ENCODE measurements at places on chromosomes 11 and 22. TPM values are rescaled to one million over a fixed set of nuclear protein-coding genes. Genes with fewer than 3 reads are reported as not detected.

Gene CRYBA4
- 0.47 TPM for total RNA-seq

GRCh38 chr22:17969701-17970113 lies 54.7 kb downstream of the MICAL3 start:
- H3K27me3 ChIP-seq: no peaks in the 10 kb centered on the region
- H3K4me1 ChIP-seq: no peaks in the 10 kb centered on the region
- H3K27ac ChIP-seq: no peak overlapping the region
- H3K4me3 ChIP-seq: no peak overlapping the region
- no peaks in the 10 kb centered on the region for H3K36me3 ChIP-seq

Gene PLET1
- total RNA-seq: not detected

- H3K4me1 ChIP-seq: no peaks in the 10 kb centered on the region
- no peak overlapping the region for H3K4me3 ChIP-seq
- DNase-seq: no peak
- no peaks in the 10 kb centered on the region for H3K36me3 ChIP-seq
- H3K27me3 ChIP-seq: no peaks in the 10 kb centered on the region
- H3K27ac ChIP-seq: no peak overlapping the region
Observed at GRCh38 chr11:35598254-35599125, 19.8 kb upstream of the FJX1 start.

Gene APOA4
- total RNA-seq: not detected

DNA sequence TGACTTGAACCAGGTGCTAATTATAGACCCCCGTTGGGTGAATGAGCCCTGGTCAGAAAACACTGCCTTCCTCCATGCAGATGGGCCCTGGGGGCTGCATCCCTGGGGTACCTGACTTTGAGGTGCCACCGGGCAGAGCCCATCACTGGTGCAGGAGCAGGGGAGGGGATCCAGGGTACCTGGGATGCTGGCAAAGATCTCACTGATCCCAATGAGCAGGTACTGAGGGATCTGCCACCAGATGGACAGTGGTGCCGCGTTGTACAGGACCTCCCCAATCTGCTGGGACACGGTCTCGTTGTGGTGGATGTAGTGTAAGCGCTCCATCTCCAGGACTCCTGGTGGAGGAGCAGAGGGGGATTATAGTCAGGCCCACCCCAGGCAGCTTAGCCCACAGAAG lies 12.7 kb downstream of the SLC15A3 start:
- H3K4me3 ChIP-seq: no peak overlapping the region
- H3K4me1 ChIP-seq: no peaks in the 10 kb centered on the region
- H3K27me3 ChIP-seq: no peaks in the 10 kb centered on the region
- no peak for DNase-seq
- no peak overlapping the region for H3K27ac ChIP-seq

DNA sequence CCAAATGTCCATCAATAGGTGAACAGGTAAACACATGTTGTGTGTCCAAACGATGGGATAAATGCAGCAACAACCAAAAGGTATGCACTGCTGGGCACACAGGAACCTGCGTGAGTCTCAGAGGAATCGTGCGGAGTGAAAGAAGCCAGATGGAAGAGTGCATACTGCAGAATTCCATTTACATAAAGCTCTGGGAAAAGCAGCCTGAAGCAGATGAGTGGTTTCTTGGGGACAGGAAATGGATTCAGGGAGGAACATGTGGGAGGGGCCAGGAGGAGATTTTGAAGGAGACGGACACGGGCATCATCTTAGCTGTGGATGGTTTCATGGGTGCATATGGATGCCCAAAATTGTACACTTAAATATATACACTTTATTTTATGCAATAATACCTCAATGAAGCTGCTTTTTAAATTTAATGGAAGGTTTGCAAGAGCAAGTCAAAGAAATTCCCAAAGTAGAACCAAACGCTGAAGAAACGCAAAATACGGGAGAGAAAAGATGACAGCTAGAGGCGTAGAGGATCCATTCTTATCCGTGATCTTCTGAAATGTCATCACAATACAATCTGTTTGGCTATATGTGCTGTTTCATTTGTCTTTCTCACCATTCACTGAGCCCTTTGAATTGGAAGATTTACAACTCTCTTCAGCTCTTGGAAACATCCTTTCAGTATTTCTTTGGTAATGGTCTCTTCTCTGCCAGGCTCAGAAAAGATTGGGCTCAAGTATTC lies 24.5 kb downstream of the ST14 start:
- H3K4me1 ChIP-seq: peaks cover 16% of the 10 kb centered on the region
- H3K27ac ChIP-seq: no peak overlapping the region
- no peaks in the 10 kb centered on the region for H3K27me3 ChIP-seq
- no peak overlapping the region for H3K4me3 ChIP-seq
- no peaks in the 10 kb centered on the region for H3K36me3 ChIP-seq

GRCh38 chr11:1881442-1882264 lies 10.0 kb downstream of the PRR33 start:
- H3K27ac ChIP-seq: peak overlapping the region; percentile 67
- no peak overlapping the region for H3K4me3 ChIP-seq
- H3K4me1 ChIP-seq: no peaks in the 10 kb centered on the region
- peak; percentile 20 for DNase-seq
- H3K36me3 ChIP-seq: no peaks in the 10 kb centered on the region

- no peak overlapping the region for H3K4me3 ChIP-seq
- no peak overlapping the region for H3K27ac ChIP-seq
- DNase-seq: no peak
- no peaks in the 10 kb centered on the region for H3K27me3 ChIP-seq
- H3K36me3 ChIP-seq: no peaks in the 10 kb centered on the region
Observed at GRCh38 chr22:44407171-44407986, 90.7 kb downstream of the RTL6 start.

DNA sequence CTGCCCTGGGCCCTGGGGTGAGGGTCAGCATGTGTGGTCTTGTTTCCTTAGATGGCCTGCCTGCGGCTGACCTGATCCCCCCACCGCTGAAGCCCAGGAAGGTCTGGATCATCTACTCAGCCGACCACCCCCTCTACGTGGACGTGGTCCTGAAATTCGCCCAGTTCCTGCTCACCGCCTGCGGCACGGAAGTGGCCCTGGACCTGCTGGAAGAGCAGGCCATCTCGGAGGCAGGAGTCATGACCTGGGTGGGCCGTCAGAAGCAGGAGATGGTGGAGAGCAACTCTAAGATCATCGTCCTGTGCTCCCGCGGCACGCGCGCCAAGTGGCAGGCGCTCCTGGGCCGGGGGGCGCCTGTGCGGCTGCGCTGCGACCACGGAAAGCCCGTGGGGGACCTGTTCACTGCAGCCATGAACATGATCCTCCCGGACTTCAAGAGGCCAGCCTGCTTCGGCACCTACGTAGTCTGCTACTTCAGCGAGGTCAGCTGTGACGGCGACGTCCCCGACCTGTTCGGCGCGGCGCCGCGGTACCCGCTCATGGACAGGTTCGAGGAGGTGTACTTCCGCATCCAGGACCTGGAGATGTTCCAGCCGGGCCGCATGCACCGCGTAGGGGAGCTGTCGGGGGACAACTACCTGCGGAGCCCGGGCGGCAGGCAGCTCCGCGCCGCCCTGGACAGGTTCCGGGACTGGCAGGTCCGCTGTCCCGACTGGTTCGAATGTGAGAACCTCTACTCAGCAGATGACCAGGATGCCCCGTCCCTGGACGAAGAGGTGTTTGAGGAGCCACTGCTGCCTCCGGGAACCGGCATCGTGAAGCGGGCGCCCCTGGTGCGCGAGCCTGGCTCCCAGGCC lies 12.7 kb downstream of the TMEM121B start:
- H3K27me3 ChIP-seq: no peaks in the 10 kb centered on the region
- no peak for DNase-seq
- H3K36me3 ChIP-seq: peaks cover 4% of the 10 kb centered on the region
- no peak overlapping the region for H3K27ac ChIP-seq
- no peak overlapping the region for H3K4me3 ChIP-seq

- no peak overlapping the region for H3K4me3 ChIP-seq
- DNase-seq: no peak
- no peak overlapping the region for H3K27ac ChIP-seq
- H3K36me3 ChIP-seq: peaks cover 9% of the 10 kb centered on the region
- H3K4me1 ChIP-seq: no peaks in the 10 kb centered on the region
Observed at GRCh38 chr22:50439871-50440331, 34.9 kb downstream of the SBF1 start.

Gene OR52D1
- total RNA-seq: not detected

DNA sequence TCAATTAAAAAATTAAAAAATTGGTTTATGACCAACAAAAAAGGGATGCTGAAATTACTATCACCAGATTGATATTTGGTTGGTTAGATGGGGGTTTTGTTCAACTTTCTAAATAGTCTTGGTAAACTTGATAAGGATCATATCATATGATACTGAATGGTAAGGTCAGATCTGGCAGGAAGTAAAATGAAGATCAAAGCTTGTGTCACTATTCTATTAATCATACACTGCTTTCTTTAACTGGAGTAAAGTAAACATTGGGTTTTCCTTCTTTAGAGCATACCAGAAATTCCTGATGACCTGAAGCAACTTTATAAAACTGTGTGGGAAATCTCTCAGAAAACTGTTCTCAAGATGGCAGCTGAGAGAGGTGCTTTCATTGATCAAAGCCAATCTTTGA lies 40.2 kb downstream of the RRM1 start:
- DNase-seq: no peak
- no peaks in the 10 kb centered on the region for H3K27me3 ChIP-seq
- H3K4me1 ChIP-seq: no peaks in the 10 kb centered on the region
- H3K4me3 ChIP-seq: no peak overlapping the region
- H3K27ac ChIP-seq: no peak overlapping the region

All from colonic mucosa (tissue), 4 donors.